ENCODE measurements at places on chromosomes 5 and 9. TPM values are rescaled to one million over a fixed set of nuclear protein-coding genes. Genes with fewer than 3 reads are reported as not detected.
A peak's percentile ranks its signal among the peaks of the same experiment; 100 is the strongest.

GRCh38 chr9:76530458-76531110 is 71.6 kb downstream of the GCNT1 start:
- DNase-seq, result no peak

DNA sequence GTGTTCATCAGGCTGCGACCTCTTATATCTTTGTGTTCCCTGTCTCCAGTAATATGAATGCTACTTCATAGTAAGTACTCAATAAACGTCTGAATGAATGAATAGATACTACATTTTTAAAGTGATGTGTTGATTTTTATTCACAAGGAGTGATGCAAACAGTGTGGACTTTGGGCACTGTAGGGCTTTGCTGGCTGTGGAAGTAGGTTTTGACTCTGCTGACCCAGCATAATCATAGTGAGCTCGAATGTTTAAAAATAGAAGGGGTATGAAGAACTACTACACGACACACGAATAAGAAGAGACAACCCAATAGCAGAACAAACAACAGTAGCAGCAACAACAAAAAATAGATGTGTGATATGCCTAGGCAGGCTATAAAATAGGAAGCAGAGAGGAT is 147.4 kb downstream of the SH3GL2 start:
- DNase-seq, result no peak

GRCh38 chr9:100473276-100474081 is 530 bp downstream of the TMEFF1 start:
- peak; percentile 24 for DNase-seq

GRCh38 chr5:105882956-105883481 is 1787.7 kb downstream of the EFNA5 start:
- DNase-seq, result no peak

DNA sequence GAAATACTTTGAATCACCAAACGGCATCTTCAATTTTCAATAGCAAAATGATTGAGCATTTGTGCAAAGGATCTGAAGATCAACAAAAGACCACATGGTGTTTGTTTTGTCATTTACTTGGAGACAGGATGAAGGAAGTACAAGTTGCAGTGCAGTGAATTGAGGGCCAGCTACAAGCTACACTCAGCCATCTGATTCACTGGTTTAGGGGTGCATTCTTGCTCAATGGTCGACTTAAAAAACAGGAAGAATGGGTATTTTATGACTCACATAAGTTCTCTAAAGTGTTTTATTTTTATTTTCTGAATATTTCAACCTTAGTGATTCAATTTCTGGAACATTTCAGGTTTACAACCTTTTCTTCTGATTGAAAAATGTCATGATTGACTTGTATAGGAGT is 412.1 kb upstream of the ADAMTSL1 start:
- no peak for DNase-seq

DNA sequence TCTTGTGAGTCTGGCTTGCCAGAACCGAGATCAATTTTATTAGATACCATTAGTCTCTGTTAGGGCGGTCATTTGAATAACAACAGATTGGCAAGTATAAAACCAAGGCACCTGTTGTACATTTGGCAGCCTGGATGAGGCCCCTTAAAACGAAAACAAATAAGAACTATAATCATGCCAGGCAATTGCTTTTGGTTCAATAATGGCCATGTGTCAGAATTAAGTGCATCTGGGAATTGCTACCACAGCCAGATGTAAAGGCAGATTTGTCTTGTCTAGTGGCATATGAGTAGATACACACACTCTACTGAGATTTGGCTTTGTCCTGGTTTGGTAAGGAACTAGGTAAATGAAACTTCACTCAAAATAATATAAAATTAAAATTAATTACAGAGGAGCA is 1046.2 kb upstream of the DMAC1 start:
- no peak for DNase-seq

- no peak for DNase-seq
Observed at GRCh38 chr9:89317282-89317681, 1.0 kb upstream of the SECISBP2 start.

GRCh38 chr9:129012893-129013448 is 15.2 kb downstream of the SH3GLB2 start:
- no peak for DNase-seq

- DNase-seq, result peak; percentile 63
Observed at GRCh38 chr9:133788819-133789717, 50.9 kb upstream of the SARDH start.

- no peak for DNase-seq
Observed at GRCh38 chr5:150033334-150033733, 32.8 kb downstream of the HMGXB3 start.

DNA sequence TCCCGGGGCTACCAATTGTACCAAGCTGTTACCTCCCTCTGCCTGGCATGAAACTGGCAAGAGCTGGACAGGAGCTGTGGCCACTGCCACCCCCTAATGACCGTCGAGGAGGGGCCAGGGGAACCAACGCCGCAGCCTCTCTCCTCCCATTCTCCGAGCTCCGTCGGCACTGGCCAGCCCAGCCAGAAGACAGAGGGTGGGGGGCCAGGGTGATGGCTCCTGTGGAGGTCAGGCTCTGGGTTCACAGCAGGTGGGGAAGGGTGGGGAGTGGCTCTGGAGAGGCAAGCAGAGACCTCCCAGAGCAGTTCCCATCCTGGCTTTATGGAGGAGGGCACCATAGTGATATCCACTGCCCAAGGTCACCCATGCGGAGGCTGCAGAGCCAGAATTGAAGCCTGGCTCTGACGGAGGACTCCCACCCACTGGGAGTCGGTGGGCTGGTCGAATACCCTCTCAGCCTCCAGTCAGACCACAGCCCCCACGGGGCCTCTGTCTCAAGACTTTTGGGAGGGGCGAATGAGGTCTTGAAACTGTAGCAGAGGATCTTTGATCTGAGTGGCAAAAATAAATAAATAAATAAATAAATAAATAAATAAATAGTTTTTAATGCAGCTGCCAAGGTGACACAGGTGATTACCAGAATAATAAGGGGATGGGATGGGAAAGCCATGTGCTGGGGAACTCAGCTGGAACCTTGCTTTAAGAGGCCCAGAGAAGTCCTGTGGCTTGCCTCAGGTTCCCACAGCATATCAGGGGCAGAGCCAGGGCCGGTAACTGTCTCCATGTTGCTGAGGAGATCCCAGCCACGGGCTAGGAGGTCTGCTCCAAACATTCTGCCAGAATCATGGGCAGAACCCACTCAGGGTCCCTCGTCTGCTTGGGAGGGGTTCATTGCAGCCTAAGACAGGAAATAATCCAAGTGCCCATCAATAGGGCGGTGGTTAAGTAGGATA is 42.5 kb upstream of the NEURL1B start:
- DNase-seq, result no peak

GRCh38 chr9:100295240-100295639 is 57.5 kb downstream of the TEX10 start:
- DNase-seq, result no peak

- DNase-seq, result no peak
Observed at GRCh38 chr5:152051499-152052454, 127.1 kb upstream of the GLRA1 start.

GRCh38 chr5:168426864-168427172 is 59.5 kb upstream of the RARS1 start:
- no peak for DNase-seq

GRCh38 chr5:66849803-66850202 is 253.6 kb downstream of the MAST4 start:
- DNase-seq, result no peak

GRCh38 chr5:83957188-83957587 is 236.5 kb upstream of the HAPLN1 start:
- no peak for DNase-seq

BASP1 gene
- total RNA-seq, result 8.3 TPM

IPPK gene
- total RNA-seq, result 2.7 TPM

DNM1 gene
- 11.4 TPM for total RNA-seq

PROB1 gene
- 0.34 TPM for total RNA-seq

IRX2 gene
- total RNA-seq, result 0.98 TPM

SPATA31C1 gene
- not detected for total RNA-seq

All from pancreas (tissue), 10 donors.